AG20443 (cell line): ENCODE measurements at places on chromosomes 11 and 22.

DNA sequence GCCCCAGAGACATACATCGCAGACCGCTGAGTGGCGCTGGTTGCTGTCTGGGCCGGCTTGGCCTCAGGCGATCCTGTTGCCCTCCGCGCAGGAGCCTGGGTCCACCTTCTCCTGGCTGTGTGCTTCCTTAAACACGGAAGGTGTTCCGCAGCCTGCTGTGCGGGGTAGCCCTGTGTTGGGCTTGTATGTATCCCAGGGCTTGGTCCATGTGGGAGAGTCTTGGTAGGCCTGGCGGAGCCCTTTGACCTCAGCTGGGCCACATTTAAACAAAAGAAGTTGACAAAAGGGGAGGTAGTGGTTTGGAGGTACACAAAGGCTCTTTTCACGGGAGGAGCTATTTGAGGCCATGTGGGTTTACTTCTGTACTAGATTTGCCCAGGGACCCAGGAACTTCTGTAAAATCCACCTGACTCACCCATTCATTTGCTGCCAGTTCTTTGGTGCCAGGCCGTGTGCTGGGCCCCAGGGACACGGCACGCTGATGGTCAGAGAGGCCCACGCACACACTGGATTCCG lies 11.0 kb upstream of the GRAMD4 start:
- no peak for DNase-seq

DNA sequence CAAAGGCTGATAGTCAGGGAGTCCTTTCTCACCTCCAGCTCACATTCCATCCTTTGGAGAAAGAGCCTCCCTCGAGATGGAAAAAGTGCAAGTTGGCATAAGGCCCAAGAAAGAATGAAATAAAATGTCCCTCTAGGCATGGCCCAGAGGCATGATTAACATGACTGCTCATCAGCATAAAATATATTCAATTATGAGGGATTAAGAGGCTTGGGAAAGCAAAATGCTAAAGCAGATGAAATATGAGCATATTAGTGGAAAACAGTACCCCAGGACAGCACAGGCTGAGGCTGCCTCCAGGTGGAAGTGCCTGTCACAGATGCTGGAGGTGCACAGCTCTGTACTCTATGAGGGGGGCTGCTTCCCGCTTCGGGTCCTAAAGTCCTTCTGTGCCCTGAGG lies 347.8 kb upstream of the PLET1 start:
- DNase-seq: no peak

- DNase-seq: no peak
Observed at GRCh38 chr11:62149986-62150886, 26.4 kb downstream of the INCENP start.

- DNase-seq: peak; percentile 82
Observed at GRCh38 chr11:34599406-34599945, 21.4 kb upstream of the EHF start.

GRCh38 chr11:100682247-100682969 lies 4.7 kb upstream of the ARHGAP42 start:
- DNase-seq: peak; percentile 48

DNA sequence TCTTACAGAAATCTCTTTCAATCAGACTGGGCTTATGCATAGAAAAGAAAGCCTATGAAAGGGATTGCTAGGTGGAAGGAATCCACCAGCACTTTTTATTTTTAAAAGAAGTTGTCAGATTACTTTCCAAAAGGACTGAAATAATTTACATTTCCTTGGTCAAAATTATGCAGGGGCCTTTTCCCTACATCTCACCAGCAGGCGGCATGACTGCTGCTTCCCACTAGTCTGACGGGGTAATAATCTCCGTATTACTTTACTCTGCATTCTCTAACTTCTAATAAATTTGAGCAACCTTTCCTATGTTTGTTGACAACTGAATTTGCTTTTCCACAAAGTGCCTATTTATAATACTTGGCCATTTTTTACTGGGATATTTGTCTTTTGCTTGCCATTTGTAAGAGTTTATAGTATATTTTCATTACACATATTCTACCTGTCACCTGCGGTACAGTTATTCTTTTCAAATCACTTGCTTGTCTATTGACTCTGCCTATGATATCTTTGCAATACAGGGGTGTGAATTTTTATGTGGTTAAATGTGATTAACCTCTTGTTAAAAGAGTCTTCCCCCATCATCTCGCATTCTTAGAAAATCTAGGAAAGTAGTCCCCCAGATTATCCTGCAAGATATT lies 51.9 kb upstream of the USP47 start:
- DNase-seq: peak; percentile 37
